ENCODE measurements at places on chromosomes 5 and 9.

- no peak for DNase-seq
Measured at GRCh38 chr9:130303613-130304055, 38.1 kb downstream of the HMCN2 start.

- no peak for DNase-seq
Measured at GRCh38 chr9:114433086-114433485, 45.3 kb upstream of the AKNA start.

GRCh38 chr9:137978262-137978714 is 100.7 kb downstream of the CACNA1B start:
- DNase-seq: no peak

GRCh38 chr5:124453221-124454051 is 293.0 kb downstream of the ZNF608 start:
- peak; percentile 55 for DNase-seq

GRCh38 chr5:143826951-143827444 is 15.0 kb downstream of the HMHB1 start:
- DNase-seq: no peak

- DNase-seq: no peak
Measured at GRCh38 chr5:61280761-61281427, 51.2 kb upstream of the ZSWIM6 start.

DNA sequence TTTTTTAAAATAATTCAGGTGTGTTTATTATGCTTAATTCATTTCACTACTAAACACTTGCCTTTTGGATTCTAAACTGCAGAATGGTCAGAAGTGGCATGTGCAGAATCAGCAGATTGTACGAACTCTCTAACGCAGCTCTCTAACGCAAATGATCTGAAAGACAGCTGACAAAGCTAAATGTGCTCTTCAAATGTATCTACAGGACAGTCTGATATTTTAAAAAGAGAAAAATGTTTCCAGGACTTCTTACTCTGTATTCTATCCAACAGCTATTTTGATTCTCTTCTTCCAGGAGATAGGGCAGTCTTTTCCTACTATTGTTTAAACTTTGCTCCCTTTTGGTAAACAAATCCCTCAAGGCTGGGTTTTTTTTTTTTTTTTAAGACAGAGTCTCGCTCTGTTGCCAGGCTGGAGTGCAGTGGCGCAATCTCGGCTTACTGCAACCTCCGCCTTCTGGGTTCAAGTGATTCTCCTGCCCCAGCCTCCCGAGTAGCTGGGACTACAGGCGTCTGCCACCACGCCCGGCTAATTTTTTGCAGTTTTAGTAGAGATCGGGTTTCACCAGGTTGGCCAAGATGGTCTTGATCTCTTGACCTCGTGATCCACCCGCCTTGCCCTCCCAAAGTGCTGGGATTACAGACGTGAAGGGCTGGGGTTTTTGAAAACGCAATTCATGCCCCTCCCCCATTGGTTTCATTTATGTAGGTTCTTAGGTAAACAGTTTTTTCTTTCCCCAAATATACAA is 1.2 kb downstream of the NMRK1 start:
- no peak for DNase-seq

- DNase-seq: no peak
Measured at GRCh38 chr9:115359017-115359780, 241.2 kb upstream of the TNC start.

- peak; percentile 53 for DNase-seq
Measured at GRCh38 chr5:68661237-68661636, 432.6 kb upstream of the SLC30A5 start.

GRCh38 chr5:147642666-147643065 is 132.8 kb upstream of the DPYSL3 start:
- no peak for DNase-seq

- no peak for DNase-seq
Measured at GRCh38 chr9:131917009-131917408, 162.7 kb downstream of the MED27 start.

DNA sequence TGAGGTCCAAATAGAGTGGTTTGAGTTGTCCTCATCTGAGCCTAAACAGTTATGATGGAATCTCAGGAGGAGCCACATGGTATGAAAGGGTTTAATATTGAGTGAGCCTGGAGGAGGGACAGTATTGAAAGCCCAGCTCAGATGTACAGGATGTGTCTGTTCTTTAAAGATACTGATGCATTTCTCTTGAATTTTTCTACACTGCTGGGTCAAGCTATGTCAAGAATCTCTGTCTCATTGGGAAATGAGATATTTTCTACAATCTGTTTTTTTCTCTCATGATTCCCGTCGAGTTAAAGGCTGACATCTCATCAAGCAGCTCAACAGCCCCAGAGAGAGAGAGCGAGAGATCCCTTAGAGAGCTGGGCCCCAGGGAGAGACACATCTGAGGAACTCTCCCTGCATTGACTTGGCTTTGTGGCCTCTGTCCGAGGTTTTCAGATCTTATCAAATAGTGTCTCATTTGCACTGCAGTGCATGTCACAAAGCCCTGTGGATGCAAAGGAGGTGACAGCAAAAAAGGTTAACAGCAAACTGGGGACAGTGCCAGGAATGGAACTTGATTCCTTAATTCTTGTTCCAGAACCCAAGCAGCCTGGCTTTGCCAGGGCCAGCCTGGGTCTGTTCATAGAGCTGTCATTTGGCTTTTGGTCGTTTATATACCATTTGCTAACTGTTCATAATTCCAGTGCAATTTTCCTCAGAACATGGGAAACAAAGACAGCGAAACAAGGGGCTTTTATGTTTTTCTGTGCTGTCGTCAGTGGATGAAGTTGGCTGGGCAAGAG is 19.0 kb upstream of the ACTBL2 start:
- DNase-seq: peak; percentile 73

DNA sequence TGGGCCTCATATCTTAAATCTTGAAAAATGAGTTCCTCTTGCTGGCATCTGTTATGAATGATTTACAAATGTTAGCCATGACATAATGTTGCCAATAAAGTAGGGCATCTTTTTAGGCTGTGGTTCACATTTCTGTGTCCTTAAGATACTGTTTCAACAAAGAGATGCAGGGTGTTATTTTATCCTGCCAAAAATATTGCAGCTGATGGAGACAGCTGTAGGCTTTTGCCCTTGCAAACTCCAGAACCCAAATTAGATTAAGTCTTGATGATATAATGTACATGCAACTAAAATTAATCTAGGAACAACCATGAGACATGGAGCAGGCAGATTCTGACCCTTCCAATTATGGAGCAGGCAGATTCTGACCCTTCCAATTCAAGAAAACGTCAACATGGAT is 228.2 kb upstream of the GRIN3A start:
- DNase-seq: no peak
